CD4-positive, alpha-beta memory T cell (primary cell): ENCODE measurements at places on chromosomes 13 and 19. TPM values are rescaled to one million over a fixed set of nuclear protein-coding genes. Genes with fewer than 3 reads are reported as not detected.
A peak's percentile ranks its signal among the peaks of the same experiment; 100 is the strongest.

GPR12 gene
- total RNA-seq = not detected

GRCh38 chr13:87078947-87079795 lies 592.0 kb upstream of the SLITRK5 start:
- DNase-seq = no peak
- H3K4me3 ChIP-seq = no peak overlapping the region
- H3K36me3 ChIP-seq = no peaks in the 10 kb centered on the region

DNA sequence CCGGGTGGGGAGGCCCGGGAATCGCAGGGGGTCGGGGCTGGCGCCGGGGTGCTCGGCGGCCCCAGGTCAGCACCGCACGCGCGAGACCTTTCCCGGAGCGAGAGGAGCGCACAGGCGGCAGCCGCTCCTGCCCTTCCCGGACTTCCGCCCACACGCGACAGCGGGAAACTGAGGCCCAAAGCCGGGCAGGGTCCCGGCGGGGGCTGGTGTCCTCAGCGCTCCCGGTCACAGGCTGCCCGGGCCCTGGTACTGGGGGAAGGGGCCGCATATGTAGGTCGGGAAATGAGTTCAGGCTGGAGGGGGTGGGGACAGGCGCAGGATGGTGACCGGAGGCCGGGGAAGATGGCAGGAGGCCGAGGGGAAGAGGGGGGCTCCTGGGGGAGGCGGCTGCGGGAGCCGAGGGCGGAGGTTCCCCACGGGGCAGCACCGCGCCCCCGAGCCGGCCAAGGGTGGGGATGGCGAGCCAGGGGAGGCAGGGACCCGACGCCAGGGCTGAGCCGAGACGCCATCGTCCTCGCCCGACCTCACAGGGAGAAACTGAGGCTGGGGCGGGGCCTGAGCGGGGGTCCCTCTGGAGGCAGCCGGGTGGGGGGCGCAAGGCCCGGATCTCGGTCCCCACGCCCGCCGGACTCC lies 662 bp downstream of the CBARP start:
- no peak for DNase-seq
- H3K4me3 ChIP-seq = no peak overlapping the region
- no peaks in the 10 kb centered on the region for H3K27me3 ChIP-seq
- H3K36me3 ChIP-seq = no peaks in the 10 kb centered on the region
- H3K4me1 ChIP-seq = peaks cover 26% of the 10 kb centered on the region

DNA sequence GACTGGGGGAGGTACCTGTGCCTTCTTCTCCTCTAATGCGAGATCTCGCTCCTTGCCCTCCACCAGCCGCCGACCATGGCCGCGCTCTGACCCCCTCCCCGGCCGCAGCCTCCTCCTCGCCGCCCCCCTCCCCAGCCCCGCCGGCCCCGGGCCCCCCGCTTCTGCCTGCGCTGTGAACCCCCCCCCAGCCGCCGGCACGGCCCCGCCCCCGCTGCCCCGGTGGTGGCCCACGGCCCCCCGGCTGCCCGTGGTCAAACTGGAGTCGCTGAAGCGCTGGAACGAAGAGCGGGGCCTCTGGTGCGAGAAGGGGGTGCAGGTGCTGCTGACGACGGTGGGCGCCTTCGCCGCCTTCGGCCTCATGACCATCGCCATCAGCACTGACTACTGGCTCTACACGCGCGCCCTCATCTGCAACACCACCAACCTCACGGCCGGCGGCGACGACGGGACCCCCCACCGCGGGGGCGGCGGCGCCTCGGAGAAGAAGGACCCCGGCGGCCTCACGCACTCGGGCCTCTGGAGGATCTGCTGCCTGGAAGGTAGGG lies at the start of gene CACNG8:
TSS of gene CACNG8 (plus strand) at position 51 of the 545 bp plus-strand sequence.
- H3K4me1 ChIP-seq = no peaks in the 10 kb centered on the region
- peaks cover 14% of the 10 kb centered on the region for H3K27me3 ChIP-seq
- no peak within 1 kb of the TSS for H3K27ac ChIP-seq
- no peak within 1 kb of the TSS for H3K4me3 ChIP-seq

GRCh38 chr13:101579281-101579802 lies 126.9 kb downstream of the ITGBL1 start:
- no peaks in the 10 kb centered on the region for H3K4me1 ChIP-seq
- no peak for DNase-seq

PDE4A gene
- total RNA-seq = 3.3 TPM

- H3K4me3 ChIP-seq = no peak overlapping the region
- H3K27ac ChIP-seq = no peak overlapping the region
- no peaks in the 10 kb centered on the region for H3K27me3 ChIP-seq
- H3K36me3 ChIP-seq = peaks cover 52% of the 10 kb centered on the region
- DNase-seq = peak; percentile 66
Measured at GRCh38 chr19:16417660-16418596, 53.8 kb downstream of the EPS15L1 start.
